ENCODE measurements at places on chromosomes 6 and 20.

GRCh38 chr6:4220558-4220957 is 85.2 kb upstream of the ECI2 start:
- no peak for DNase-seq

DNA sequence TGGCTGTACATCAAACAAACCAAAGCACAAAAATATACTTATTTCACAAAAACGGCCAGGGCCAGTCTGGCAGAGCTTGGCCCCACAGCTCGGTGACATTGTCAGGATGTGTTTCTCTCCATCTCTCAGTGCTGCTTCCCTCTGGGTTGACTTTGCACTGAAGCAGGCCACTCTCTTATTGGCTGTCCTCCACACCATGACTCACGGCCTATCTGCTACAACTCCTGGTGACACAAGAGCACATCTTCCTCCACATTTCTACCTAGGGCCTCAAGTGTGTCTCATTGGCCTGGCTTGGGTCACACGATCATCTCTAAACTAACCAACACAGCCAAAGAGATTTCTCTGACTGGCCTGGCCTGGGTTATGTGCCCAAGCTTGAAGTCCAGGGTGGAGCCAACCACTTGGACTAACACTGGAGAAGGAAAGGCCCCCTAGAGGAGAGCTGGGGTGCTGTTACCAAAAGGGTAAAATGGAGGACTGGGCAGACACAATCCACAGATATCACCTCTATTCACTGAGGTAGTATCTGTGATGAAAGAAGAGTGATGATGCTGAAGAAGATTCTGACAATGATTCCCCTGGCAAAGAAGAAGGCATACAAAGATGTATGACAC is 159.8 kb upstream of the TSHZ2 start:
- no peak for DNase-seq

GRCh38 chr6:84623956-84624680 is 140.3 kb downstream of the TBX18 start:
- DNase-seq: no peak

- DNase-seq: no peak
Observed at GRCh38 chr6:131213501-131213990, 78.3 kb downstream of the AKAP7 start.

- DNase-seq: no peak
Observed at GRCh38 chr20:51237278-51237677, 214.4 kb upstream of the KCNG1 start.

DNA sequence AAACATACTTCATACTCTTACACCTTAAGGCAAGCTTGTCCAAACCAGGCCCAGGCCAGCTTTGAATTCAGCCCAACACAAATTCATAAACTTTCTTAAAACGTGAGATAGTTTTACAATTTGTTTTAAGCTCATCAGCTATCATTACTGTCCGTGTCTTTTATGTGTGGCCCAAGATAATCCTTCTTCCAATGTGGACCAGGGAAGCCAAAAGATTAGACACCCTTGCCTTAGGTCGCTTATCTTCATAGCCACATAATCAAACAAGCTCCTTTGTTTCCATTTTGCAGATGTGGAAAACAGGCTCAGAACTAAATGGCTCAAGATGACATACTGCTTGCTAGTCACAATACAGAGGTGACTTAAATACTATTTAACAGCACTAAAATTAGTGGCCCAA is 6.0 kb downstream of the SALL4 start:
- no peak for DNase-seq

- no peak for DNase-seq
Observed at GRCh38 chr6:167553736-167554119, 228.8 kb downstream of the TTLL2 start.

DNA sequence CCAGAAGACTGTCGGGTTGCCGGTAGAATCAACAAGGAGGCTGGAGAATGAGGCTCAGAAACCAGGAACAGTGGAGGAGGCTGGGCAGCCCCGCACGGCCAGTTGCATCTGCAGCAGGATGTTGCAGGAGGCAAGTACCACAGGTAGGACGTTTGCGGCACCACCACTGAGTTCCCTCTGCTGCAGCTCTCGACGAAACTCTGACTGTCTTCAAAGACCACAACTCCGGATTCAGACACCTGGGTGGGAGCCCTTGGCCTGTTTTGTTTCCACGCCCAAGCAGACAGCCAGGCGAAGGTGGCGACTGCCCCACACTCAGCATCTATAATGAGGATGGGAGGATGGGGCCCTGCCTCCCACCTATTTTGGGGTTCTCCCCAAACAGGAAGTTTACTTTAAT is 218.2 kb downstream of the ZDHHC14 start:
- no peak for DNase-seq

- no peak for DNase-seq
Observed at GRCh38 chr6:157188213-157188612, 135.1 kb downstream of the TMEM242 start.

DNA sequence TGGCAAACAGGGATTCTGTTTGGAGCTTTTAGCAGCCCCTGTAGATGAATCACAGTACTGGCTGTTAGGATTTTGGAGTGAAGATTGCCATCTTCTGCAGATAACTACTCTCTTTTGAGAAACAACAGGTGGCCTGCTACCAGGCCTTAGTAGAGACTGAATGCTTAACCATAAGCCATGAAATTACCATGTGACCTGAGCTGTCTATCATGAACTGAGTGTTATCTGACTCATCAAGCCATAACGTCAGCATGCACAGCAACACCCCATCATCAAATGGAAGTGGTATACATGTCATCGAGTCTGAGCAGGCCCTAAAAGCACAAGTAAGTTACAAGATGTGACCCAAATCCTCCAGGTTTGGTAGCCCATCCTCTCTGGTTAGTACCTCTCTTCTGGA is 132.6 kb downstream of the GPR63 start:
- DNase-seq: no peak

- DNase-seq: no peak
Observed at GRCh38 chr6:56677559-56677958, 34.9 kb upstream of the DST start.

- DNase-seq: peak; percentile 74
Observed at GRCh38 chr6:25556516-25556915, 95.5 kb upstream of the SCGN start.

DNA sequence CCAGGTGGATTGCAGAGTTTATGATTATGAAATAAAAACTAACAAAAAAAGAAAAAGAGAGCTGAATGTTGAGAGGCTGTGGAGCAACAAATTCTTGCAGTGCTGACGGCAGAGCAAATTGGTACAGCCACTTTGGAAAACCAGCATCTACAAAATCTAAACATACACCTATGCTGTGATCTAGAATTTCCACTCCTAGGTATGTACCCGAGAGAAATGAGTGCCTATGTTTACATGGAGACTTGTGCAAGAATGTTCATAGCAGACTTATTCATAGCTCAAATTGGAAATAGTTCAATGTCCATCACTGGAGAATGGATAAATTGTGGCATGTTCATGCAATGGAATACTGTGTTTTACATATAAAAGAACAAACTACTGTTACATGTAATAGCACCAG is 3.0 kb upstream of the BLCAP start:
- DNase-seq: no peak

- no peak for DNase-seq
Observed at GRCh38 chr20:3313683-3314065, 74.7 kb upstream of the SLC4A11 start.

- DNase-seq: no peak
Observed at GRCh38 chr6:125303512-125303854, 1.7 kb upstream of the HDDC2 start.

- DNase-seq: no peak
Observed at GRCh38 chr6:97621111-97621510, 338.1 kb upstream of the MMS22L start.

- DNase-seq: no peak
Observed at GRCh38 chr20:59891581-59891980, 41.9 kb downstream of the SYCP2 start.

DNA sequence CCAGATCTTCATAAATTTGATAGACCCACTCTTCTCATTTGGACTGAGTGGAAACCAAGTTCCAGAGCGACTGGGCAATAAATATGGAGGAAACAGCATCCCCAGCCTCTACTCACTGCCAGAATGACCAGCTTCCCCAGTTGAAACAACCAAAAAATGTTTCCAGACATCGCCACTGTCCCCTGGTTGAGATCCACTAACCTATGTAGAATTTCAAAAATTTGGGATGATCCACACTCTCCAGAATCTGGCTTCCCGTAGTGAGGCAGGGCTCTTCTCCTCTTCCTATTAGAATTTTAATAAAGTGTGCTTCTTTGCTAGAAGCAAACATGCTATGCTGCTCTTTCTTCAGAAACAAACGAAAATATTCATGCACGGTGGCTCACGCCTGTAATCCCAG is 287.0 kb upstream of the SUPT3H start:
- no peak for DNase-seq

DNA sequence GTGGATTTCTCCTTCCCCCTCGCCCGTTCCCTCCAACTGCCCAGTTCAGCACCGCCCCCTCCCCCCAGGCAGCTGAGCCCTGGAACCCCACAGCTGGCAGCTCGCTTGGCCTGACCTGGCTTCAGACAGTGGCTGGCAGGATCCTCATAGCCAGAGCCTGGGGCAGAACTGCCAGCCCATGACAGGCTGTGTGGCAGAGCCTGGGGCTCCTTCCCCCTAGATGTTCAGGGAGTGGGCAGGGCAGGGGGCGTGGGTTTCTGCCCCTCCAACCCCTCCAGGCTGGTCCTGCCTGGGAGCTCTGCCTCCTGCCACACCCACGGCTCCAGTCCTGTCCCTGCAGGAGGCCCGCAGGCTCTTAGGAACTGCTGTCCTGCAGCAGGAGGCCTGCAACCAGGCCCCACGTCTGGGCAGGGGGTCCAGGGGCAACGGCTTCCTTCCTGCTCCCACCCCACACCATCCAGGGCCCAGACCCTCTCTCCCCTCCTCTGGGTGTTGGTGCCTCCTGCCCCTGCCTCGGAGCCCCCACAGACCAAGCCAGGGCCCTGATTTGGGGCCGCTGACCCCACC is 9.6 kb upstream of the KCNQ2 start:
- no peak for DNase-seq

DNA sequence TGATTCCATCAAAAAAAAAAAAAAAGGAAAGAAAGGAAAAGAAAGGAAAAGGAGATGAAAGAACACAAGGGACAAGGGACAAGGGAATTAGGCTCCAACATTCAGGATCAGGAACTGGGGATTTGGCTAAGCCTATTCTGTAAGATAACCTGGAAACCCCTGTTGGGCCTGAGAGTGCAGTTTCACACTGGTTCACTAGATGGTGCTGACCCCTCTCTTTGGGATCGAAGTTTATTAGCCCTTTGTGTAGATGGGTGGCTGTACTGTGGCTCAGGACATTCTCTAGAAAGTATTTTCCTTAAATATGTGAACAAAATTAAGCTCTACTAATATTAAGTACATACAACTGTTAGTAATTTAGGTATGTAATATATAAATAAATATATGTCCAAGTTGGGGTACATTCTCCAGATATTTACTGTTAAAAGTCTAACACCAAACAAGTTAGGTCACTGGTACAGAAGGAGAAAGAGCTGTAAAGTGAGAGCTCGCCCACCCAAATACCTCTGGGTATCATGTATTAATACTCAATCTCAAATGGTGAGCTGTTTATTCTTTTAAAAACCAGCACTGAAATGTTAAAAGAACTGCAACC is 6.3 kb downstream of the OR2A4 start:
- no peak for DNase-seq

DNA sequence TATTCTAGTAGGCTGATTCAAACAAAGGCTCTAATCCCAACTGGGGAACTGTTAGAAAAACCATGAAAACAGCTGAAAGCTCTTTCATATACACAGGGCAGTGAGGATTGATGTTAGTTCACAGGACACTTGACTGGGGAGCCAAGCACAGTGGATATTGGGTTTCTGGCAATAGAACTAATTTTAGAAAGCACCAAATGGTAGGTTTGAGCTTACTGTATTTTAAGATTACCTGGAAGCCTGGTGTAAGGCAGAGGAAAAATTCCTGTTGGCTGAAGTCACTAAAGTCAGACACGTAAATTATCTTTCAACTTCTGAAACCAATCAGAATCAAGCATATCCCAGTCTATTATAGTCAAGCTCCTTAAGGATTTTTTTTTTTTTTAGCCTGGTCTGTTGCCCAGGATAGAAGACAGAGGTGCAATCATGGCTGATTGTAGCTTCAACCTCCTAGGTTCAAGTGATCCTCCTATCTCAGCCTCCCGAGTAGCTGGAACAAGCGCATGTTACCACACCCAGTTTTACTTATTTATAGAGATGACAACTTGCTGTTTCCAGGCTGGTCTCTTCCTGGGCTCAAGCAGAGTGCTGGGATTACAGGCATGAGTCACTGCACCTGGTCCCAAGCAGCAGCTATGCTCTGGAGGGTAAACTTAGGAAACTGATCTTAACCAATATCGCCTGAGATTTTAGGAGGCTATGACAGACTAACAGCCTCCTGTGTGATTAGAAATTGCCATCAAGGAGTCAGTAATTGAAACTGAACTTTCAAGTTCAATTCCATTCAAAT is 32.5 kb upstream of the SYNCRIP start:
- no peak for DNase-seq

DNA sequence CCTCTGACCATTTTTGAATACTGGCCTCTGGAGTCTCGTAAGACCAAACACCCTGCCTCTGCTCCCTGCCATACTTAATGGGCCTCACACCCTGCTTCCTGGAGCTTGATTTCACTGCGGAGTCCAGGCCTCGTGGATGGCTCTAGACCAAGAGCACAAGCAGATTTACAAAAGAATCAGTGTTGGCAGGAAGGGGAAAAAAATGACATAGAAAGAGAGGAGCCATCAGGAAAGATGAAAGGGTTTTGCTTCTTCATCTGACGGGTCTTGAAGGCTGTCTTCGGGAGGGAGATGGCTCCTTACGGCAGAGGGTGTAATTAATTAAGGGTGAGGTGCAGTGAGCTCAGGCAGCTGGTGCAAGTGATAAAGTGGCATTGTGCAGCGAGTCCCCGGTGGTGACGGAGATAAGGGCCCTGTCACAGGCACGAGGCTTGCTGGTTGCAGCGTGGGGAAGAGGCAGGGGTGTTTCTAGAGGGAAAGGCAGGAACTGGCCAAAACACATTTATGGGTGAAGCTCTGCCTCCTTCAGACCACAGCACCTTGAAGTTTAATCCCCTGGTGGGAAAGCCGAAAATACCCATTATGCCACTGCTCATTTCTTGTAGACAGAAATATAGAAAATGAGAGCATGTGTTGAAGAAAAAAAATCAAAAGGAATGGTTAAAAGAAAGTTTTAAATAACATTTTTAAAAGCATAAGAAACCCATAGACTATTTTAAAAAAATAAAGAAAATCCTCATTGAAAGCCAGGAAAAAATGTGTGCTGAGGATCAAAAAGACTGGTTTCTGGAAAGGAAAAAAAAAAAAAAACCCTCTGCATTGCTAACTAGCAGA is 128.6 kb upstream of the LRFN2 start:
- DNase-seq: no peak

GRCh38 chr6:106829451-106829850 is 145.1 kb downstream of the CD24 start:
- no peak for DNase-seq

DNA sequence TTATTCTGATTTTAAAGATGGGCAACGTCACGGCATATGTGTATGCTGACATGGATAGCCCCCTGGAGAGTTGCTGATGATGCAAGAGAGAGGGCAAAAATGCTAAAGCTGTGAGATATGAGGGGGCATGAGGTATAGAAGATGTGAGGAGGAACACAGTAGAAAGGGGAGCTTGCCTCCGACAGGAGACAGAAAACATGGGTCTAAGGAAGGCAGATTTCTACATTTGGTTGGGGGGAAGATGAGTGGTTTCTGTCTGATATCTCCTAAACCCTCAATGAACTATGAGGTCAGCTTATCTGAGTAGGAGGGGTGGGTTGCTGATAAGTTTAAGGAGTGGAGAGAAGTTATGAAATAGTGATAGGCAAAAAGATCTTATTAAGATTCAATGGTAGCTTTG is 6.0 kb downstream of the RNF24 start:
- no peak for DNase-seq
